ENCODE measurements at places on chromosomes 1 and 21.

DNA sequence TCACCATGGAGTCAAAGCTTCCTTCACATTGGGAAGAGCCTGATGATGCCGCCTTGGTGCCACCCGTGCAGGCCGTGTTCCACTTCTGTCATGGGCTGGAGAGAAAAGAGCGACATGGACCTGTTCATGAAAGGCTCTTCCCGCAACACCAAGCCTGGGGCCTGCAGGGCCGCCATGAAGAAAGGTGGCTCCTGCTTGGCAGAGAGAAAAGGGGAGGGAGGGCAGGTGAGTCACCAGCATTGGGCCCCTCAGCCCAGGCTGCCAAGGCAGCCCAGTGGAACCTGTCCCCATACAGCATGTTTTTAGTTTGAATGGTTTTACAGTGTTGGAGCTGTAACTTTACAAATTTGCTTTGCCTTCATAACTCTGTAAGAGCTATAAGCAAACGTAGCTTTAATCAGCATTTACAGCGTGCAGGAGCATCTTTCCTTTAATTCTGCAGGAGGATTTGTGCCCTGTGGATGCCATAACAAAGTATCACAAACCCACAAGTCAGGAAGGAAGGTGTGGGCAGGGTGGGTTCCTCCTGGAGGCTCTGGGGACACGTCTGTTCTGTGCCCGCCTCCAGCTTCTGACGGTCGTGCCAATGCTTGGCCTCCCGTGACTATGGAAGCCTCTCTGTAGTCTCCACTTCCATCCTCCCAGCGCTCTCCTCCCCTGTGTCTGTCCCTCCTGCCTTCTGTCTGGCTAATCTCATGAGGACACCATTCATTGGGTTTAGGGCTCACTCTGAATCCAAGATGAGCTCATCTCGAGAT is 49.1 kb downstream of the RIPK4 start:
- DNase-seq, result no peak

DNA sequence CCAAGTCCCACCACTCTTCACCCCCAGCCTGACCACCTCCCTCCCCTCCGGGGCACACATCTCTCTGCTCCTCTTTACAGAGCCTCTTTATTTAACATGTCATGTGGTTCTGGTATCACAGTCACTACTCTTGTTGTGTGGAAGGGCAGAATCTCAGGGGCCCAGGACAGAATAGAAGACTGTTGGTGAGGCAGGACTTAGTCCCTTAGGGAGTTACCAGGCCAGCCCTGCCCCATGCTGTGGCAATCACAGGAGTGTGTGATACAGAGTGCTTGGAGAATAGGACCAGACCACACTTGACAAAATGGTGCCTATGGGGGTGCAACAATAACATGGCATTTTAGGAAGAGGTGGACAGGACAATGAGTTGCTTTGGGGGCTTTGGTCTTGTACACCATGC is 43.0 kb upstream of the CRNN start:
- DNase-seq, result no peak

DNA sequence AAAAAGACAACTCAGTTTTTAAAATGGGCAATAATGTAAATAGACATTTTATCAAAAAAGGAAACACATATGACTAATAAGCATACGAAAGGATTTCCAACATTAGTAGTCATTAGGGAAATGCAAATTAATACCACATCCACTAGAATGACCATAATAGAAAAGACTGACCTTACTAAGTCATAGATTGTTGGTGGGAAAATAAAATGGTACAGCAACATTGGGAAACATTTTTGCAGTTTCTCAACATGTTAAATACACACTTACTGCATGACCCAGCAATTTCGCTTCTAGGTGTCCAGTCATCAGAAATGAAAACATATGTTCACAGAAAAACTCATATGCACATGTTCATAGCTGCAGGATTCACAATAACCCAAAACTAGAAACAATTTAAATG is 29.9 kb upstream of the SLC44A3 start:
- no peak for DNase-seq

DNA sequence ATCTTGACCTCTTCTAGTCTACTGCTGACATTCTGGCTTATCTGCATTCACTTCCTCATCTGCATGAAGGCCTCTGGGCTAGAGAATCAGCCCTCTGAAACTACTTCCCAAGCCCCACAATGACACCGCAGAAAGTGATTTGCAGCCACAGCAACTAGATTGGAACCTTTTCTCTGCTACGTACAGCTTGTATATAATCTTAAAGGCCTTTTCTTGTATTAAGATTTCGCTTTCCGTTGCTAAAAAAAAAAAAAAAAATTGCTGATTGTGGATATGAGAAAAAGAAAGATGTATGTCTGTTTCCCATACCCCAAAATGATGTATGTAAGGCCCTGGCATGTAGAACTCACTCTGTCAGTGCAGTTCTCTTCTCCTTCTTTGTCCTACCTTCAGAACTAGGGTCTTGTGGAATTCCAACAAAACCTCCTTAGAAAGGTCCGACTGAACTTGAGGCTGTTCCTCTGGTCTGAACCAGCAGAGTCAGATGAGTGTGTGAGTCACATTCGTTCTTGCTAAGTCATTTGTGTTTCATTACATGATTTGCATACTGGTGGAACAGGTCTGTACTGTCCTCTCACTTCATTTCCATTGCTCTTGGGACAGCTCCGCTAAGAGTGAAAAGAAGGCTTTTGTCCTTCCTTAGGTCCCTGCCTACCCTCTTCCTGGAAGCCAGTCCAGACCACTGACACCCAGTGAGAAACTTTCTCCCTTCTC is 62.7 kb downstream of the PLPP3 start:
- no peak for DNase-seq

- DNase-seq, result no peak
Observed at GRCh38 chr1:206039046-206039973, 13.7 kb upstream of the RHEX start.

GRCh38 chr1:38129473-38129872 is 82.9 kb upstream of the POU3F1 start:
- DNase-seq, result no peak

- no peak for DNase-seq
Observed at GRCh38 chr1:240468656-240469055, 143.3 kb downstream of the GREM2 start.

Measured in kidney glomerular epithelial cell (primary cell).